ENCODE measurements at places on chromosomes 16 and 17.

DNA sequence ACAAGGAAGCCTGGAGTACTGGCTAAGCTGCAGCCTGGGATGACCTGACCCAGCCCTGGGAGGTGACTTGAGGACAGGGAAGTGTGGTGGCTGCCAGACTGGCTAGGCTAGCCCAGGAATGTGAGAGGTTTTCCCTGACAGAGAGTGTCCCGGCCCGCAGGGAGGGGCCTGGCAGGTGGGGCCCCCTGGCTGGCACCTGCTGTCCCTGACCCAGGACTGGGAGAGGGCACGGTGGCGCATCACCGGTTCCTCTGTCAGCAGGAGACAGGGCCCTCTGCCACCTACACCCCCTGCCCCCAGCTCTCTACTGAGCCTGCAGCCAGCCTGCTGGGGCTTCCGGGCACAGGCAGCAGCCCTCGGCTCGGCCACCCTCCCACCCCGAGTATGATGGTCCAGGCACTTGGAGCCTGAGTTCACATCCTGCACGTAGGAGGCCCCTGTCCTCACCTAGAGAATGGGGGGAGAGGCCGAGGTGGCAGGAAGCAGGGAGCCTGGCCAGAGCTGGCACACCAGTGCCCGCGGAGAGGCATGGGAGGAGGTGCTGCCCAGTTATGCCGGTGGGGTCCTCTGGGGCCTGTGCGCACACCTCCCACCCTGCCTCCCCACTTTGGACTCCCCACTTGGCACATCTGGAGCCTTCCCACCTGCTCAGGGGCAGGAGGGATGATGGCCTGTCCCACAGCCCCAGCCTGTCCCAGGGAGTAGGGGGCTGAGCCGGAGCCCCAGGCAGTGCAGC is 528 bp downstream of the PRSS27 start:
- DNase-seq, result peak; percentile 79

GRCh38 chr17:36889770-36890349 is 47.4 kb upstream of the LHX1 start:
- DNase-seq, result no peak

- no peak for DNase-seq
These were observed 17.1 kb downstream of the CDH16 start for GRCh38 chr16:66901626-66902025.

DNA sequence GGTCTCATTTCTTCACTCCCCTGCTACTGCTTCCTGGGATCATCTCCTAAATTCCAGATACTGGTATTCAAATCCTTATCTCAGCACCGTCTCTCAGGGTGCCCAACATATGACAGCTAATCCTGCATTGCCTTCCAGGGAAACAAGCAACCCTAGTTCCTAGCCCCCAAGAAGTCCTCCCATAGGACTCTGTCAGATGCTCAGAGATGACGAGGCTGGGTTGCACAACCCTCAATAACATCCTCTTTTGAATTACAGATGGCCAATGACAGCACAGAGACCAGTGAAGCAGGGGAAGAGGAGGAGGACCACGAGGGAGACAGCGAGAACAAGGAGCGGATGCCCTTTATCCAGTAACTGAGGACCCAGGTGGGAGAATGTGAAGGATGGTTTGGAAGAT is 45.0 kb upstream of the CLEC3A start:
- DNase-seq, result no peak

- DNase-seq, result no peak
These were observed 32.6 kb downstream of the NUBP1 start for GRCh38 chr16:10776280-10776679.

DNA sequence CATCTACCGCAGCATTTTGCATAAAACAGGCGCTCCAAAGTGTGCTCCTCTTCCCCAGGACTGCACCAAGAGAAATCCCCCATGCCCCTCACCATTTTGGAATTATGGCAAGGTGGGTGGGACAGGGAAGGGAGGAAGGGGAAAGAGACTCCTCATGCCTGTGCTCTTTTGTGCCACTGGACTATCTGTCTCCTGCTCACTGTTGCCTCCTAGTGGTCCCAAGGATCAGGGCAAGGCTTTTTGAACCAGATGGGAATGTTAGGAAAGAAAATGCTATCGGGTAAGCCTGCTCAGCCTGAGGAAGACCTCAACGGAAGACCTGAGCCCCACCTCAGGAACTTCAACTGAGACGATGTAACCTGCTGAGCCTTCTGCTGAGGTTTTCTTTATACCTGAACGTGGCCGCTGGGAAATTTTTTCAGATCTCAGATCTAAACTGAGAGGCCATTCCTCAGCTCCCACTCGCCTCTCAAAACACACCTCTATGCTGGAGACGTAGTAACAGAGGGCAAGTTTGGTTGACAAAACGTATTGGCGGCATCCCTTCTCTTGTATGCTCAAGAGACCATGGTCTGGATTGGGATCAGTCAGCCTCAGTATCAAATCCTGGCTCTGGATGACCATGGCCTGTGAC is 58.3 kb downstream of the SPACA3 start:
- DNase-seq, result no peak

- DNase-seq, result no peak
These were observed 4.1 kb upstream of the SNTB2 start for GRCh38 chr16:69182730-69183416.

DNA sequence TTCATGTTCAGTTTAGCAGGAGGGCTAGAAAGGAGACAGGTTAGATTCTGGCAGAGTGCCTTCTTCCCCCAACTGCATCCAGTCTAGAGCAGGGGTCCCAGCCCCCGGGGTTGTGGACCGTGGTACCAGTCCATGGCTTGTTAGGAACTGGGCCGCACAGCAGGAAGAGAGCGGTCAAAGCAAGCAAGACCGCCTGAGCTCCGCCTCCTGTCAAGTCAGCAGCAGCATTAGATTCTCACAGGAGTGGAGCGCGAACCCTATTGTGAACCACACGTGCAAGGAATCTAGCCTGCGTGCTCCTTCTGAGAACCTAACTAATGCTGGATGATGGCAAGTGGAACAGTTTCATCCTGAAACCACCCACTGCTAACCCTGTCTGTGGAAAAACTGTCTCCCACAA is 95.0 kb downstream of the HIC1 start:
- DNase-seq, result no peak

DNA sequence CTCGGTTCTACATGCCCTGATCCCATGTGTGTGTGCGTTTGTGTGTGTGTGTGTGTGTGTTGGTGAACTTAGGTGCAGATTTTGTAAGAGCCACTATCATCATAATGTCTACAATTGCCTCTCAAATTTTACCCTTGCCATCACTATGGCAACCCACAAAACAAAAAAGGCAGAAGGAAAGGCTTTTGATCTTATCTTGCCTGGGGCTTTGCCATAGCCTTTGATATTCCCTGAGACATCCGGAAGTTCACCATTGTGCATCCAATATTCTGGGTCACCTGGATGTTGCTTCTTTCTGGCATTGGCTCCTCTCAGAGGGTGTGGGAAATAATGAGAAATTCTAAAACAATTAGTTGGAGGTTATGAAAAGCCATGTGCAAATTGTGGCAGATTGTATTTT is 114.7 kb downstream of the HAPSTR1 start:
- DNase-seq, result no peak

DNA sequence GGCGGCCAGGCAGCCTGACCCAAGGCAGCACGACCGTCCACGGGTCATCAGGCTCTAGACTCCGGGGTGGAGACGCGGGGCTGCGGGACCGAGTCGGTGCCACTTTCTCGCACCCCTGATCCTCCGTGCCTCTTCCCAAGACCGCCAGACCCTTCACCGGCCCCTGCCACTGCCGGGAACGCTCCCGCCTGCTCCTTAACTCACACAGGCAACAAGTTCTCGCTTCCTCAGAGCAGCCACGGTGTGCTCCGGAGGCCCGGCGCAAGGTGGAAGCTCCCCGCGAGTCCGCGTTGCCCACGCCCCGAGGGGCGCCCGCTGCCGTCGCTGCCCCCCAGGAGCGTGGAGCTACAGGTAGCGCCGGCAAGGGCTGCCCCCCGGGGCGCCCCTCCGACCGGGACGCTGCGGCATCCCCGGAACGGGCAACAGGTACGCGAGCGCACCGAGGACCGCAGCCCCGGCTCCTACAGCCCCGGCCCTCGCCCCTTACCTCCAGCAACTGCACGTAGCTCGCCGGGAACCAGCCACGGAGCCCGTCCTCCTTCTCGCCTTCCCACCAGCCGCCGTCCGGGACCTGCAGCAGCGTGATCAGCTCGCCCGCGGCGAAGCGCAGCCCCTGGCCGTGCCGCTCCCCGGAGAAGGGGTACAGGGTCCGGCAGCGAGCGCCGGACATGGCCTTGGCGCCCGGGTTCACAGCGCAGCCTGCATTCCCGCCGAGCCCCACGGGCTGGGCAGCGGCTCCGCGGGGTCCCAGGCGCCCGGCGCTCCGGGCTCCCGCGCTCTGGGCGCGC is 491 bp downstream of the GAS7 start:
- no peak for DNase-seq

DNA sequence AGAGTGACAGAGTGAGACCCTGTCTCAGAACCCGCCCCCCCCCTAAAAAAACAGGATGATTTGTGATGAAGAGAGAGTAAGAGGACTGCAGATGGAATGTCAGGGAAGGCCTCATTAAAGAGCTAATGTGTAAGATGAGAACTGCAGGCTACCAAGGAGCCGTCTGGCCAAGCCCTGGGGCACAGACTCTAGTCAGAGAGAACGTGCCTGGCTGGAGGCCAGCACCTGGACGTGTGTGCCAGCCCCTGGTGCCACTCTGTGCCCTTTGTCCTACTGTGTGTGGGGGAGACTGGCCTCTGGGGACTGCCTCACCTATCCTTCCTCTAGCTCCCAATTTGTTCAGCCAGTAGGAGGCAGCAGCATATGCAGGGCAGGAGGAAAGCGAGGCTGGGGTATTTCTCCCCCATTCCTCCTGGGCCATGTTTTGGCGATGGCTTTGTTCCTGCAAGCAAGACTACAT is 37.1 kb downstream of the KNOP1 start:
- DNase-seq, result no peak

- DNase-seq, result no peak
These were observed 614.6 kb upstream of the CDH5 start for GRCh38 chr16:65751622-65752521.

DNA sequence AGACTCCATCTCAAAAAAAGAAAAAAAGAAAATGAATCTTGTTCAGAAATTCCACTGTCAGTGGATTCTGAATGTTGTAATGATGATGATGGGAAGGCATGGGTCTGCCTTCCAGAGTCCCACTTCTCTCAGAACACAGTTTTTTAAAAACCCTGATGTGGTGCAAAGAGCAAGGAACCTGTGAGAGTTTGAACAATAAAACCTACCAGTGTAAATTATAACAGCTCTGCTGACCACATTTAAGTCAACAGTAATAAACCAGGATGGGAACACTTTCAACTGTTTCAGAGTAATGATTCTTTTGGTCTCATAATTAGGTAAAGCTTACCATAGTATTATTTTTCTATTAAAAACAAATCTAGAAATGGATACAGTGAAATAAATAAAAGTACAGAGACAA is 99.0 kb downstream of the MYO1D start:
- DNase-seq, result no peak

Data from suprapubic skin (tissue), 4 donors.